ENCODE measurements at places on chromosomes 4 and X.

DNA sequence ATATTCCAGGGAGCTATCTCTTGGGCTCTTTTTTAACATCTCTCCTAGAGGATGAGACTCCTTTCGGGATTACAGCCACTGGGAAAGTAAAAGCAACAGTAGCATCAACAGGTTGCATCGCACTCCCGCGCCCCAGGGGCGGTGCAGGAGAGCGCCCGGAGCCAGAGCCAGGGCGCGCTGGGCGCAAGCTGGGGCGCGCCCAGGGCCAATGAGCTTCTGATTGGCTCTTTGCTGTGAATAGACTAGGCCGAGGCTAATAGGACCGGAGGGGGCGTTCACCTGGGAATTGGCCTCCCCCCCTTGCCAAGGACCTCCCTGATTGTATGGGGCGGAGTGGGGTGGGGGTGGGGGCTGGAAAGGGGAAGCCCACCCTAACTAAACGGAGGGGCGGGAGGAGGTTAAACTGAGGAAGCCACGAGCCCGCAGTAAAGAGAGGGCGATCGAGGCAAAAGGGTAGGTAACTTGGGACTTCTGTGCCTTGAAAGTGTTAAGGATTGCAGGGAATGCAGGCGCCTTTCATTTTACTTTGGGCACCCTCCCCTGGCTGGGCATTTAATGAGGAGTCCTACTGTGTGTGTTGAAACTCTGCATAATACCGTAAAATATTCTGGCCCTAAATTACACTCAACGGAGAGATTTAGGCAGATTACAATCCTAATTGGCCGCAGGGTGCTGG, 1.1 kb upstream of the ATOH1 start:
- DNase-seq: no peak

GRCh38 chr4:182432819-182433218, 189.6 kb downstream of the TENM3 start:
- no peak for DNase-seq

- DNase-seq: no peak
Observed at GRCh38 chrX:134982748-134983147, 8.0 kb upstream of the SMIM10 start.

DNA sequence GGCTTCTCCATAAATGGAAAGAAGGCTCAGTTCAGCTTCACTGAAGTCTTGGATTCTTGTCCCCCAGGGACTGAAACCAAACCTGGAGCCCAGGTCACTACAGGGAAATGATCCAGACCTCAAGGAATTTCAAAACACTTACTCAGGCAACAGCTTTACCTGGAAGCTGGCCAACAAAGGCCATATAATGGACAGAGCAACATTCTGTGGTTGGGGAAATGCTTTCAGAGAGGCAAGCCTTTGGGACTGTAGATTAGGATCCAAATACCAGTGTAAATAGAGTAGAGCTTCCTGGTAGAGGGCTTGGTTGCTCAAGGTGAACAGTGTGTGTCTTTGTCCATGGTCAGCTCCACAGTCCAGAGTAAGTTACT, 57.0 kb upstream of the PROM1 start:
- DNase-seq: no peak

- no peak for DNase-seq
Observed at GRCh38 chr4:94457692-94458106, 6.0 kb downstream of the PDLIM5 start.

GRCh38 chrX:150704030-150704613, 10.9 kb downstream of the MTMR1 start:
- DNase-seq: no peak

- no peak for DNase-seq
Observed at GRCh38 chr4:107570952-107571351, 149.1 kb downstream of the PAPSS1 start.

DNA sequence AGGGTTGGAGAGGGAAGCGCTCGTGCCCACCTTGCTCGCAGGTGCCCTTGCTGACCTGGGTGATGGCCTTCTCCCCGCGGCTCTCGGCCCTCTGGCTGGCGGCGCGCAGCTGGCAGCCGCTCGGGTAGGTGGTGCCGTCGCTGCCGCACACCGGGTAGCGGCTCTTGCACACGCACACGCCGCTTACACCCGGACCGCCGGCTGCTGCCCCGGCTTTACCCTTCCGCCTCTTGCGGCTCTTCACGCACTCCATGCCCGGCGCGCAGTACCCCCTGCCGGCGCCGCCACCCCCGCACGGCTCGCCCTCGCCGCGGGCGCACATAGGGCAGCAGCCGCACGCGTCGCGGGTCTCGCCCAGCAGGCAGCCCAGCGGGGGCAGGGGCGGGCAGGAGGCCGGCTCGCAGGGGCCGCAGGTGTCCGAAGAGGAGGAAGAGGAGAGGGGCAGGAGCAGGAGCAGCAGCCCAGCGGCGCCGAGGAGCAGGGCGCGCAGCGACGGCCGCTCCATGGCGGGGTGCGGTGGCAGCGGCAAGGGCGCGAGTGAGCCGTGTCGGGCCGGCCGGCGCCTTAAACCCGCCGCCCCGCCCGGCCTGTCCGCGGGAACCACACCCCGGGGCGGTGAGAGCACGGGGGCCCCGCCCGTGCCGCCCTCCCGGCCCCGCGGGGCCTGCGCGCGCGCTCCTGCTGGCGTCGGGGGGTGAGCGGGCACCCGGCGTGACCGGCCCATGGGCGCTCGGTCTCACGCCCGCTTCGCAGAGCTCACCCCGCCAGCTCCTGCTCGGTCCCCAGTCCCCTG, at the start of gene IGFBP7:
Gene IGFBP7 (minus strand): TSS at position 539 of the 793 bp plus-strand sequence. CDS start 34 bp downstream, at position 505.
- DNase-seq: no peak

- no peak for DNase-seq
Observed at GRCh38 chrX:24201216-24201615, 51.7 kb downstream of the ZFX start.

DNA sequence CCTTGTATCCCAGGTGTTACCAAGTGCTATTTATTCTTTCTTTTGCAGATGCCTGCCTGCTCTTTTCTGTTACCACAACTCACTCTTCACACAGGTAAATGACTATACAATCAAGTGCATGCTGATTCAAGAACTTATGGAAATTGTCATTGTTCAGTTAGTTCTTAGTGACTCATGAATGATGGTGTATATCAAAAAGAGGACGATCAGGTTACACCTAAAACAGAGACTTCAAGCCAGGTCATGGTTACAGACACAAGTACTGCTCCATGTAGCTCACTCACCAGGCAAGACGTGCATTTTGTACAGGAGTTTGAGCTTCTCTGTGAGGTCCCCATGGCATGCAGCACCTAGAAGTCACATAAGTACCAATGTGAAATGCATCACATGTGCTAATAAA, 59.3 kb upstream of the UCP1 start:
- DNase-seq: no peak

DNA sequence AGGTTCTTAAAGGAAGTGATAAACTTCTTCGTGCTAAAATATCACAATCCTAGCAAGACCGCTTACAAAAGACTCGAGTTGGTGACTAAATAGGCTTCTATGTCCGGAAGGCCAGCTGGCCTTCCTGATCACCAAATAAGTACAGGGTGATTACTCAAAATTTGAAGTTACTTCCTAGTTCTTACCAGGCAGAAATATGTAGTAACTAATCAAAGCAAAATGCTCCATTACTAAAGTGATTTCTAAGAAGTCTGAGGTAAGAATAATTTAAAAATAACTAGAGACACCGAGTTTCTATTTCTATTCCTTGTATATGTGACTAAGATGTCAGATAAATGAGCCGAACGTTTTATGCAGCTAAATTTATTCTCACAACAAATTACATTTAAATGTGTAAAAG, 62.2 kb downstream of the NSUN7 start:
- no peak for DNase-seq

DNA sequence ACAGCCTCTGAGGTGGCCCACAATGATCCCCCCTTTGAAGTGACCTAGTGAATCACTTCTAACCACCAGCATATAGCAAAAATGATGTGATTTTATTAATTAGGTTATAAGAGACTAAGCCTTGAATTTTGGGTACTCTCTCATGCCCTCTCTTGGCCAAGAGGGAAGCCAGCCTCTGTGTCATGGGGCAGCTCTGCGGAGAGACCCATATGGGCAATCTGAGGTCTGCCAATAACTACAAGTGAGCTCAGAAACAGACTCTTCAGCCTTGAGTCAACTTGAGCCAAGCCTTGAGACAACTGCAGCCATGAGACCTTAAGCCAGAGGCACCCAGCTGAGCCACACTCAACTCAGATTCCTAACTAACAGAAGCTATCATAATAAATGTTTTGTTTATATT, 45.7 kb downstream of the MANBA start:
- DNase-seq: no peak

- DNase-seq: no peak
Observed at GRCh38 chr4:105550641-105551040, 1.8 kb upstream of the ARHGEF38 start.

DNA sequence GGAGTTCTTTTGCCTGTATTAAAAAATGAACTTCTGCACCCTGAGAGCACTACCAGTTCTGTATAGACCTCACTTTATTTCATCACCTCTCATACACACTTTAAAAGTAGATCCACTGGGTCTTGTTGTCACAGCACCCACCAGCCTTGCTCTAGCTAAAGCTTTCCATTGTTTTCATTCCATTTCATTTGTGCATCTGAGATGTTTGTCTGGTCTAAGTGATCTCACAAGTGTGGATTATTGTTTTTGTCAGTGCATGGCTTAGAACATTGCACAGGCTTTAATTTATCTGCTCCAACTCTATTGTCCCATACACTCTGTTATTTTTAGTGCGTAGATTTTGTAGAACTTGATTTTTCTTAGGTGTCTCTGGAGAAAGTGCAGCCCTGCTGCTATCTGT, 1157.5 kb upstream of the PABPC4L start:
- DNase-seq: no peak

GRCh38 chr4:26015133-26015651, 101.2 kb downstream of the SMIM20 start:
- DNase-seq: no peak

GRCh38 chr4:65665771-65666523, 4.3 kb downstream of the EPHA5 start:
- no peak for DNase-seq

GRCh38 chrX:1502241-1502640, 34.7 kb downstream of the P2RY8 start:
- DNase-seq: no peak

DNA sequence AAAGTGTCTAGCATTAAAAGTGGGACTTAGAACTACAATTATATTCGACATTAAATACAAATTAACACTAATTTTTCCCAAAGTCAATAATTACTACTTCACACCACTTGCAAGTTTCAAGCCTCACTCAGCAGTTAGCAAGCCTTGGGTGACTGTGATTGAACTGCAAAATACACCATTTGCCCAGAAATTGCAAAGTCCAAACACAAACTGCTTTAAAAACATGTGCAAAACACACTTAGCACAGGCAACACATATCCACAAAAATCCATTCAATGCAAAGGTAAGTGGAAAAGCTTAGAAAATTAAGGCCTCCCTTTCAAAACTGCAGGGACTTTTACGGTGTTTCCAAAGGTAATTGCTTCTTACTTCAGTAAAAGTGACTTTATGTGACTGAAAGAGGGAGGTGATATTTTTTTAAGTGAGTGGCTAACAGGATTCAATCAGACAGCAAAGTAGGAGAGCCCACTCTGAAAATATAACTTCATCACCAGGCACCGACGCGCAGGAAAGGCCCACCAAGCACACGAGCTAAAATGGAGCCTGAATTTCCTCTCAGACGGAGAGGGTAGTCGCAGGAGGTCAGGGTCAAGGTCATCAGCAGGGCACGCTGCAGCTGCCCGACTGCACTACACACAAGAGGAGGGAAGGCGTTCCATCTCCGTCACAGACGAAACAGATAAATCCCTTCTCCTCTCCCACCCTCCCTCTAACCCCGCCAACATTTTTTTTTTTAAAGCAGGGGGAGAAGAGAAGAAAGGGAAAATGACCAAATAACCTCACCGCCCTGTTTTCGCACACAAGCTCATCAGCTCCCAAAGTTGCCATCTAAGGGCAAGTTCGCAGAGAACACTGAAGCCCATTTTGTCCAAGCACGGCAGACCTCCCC, 3.1 kb downstream of the ZNF827 start:
- DNase-seq: no peak

GRCh38 chr4:129218360-129218759, 122.4 kb downstream of the C4orf33 start:
- DNase-seq: no peak

- DNase-seq: no peak
Observed at GRCh38 chr4:183362916-183363542, 40.8 kb upstream of the CLDN24 start.

- no peak for DNase-seq
Observed at GRCh38 chr4:77453911-77454310, 151.7 kb upstream of the CXCL13 start.

GRCh38 chr4:153001626-153002025, 65.5 kb downstream of the FHDC1 start:
- no peak for DNase-seq

Measured in stimulated activated CD4-positive, alpha-beta T cell treated with anti-CD3 and anti-CD28 coated beads, Interleukin-2, amount 100 ng/mL, for 4 hours (primary cell).